Natural killer cell (primary cell): ENCODE measurements at places on chromosomes 6 and 20.

DNA sequence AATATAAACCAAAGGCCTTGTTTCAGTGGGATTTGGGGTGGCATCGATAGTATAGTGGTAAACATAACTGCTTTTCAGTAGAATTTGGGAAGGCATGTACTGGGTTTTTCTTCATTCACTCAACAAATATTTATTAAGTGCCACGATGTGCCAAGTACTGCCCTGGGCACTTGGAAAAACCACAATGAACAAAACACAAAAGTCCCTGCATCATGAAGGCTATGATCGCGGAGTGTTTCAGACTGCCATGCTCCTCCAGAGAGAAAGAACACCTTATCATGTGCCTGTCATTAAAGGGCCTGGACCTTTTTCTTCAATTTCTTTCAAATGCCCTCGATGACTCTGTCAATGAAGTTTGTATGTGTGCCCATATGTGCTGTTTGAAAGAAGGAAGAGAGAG, 59.2 kb upstream of the CEP85L start:
- no peak for DNase-seq

DNA sequence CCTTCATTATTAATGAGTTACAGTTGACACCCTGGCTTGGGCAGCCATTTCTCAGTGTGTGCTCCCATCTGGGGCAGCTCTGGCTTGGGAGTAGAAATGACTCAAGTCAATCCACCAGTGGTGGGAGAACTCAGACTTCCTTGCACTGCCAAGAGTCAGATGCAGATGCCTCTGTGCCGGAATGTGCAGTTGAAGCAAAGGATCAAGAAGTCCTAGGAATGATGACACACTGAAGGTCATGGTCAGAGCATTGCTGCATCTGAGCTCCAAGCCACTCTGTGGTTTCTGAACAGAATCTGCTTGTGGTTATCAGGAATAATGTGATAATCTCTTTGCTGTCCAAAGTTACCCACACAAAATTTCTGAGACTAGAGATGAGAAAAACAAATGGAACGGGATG, 19.5 kb upstream of the PAX1 start:
- DNase-seq = no peak

GRCh38 chr6:76416821-76417605, 344.6 kb upstream of the IMPG1 start:
- DNase-seq = no peak

GRCh38 chr20:33291830-33292355, 8.9 kb downstream of the BPIFB1 start:
- peak; percentile 65 for DNase-seq

DNA sequence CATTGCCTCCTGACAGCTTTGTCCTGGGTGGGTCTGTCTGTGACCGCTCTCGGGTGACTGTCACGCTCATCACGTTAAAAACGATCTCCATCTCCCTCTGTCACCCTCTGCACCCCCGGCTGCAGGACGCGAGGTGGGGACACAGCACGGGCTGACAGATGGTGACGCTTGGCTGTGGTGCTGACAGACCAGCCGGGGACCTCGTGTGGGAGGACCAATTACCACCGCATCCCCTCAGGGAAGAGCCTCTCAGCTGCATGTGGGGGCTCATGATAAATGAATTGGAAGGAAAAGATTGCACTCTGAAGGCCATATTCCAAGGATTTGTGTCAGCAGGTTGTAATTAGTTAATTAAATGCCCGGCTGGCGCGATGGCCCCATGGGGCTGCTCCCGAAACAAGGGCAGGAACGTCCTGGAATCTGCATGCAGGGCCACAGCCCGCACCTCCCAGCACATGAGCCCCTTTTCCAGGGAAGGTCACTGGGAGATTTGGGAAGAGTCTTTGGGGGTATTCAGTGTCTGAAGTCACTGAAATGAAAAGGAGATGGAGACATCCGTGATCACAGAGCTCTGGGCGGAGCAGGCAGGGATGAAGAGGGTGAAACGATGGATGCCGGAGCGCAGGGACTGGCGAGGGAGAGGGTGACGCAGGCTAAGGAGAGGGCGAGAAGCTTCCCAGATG, 87.1 kb downstream of the ERMARD start:
- no peak for DNase-seq
